IPS-NIHi11 (cell line): ENCODE measurements at places on chromosomes 3 and 15.

GRCh38 chr3:54760201-54760600 is 167.7 kb downstream of the LRTM1 start:
- DNase-seq = no peak

DNA sequence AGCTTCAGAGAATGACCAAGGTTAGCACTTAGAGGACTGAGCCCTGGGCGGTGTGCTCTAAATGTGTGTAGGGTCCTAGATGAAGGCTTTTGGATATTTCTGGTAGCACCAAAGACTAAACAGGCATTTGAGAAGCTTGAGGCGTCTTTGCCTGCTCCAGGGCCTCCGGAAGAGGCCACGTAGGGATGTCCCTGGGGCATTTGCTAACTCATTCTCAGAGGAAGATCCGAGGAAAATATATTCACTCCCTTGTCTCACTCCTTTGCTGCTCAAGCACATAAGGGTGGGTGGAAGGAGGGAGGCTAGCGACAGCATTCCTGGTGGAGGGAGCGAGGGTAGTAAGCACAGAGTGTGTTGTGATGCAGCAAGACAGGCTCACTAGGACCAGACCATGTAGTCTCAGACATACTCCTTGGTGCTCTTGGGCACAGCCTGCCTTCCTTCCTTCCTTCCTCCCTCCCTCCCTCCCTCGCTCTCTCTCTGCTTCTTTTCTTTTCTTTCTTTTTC is 38.5 kb upstream of the XCR1 start:
- no peak for DNase-seq

DNA sequence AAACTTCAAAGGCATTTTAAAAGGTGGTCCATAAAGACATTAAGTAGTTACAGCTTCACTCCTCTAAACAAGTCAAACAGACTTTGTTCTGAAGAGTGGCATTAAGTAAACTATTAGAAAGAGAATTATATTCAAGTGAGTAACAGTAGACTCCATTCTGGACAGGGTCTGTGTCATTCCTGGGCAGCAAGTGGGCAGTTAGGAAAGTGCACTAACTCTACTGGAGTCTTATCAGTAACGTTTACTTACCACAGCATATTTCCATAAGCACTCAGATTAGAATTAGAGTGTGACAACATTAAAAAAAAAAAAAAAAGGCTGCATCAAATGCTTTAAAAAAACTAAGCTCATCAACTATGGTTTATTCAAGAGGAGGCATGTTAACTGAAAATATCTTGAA is 10.6 kb downstream of the UBR1 start:
- no peak for DNase-seq

GRCh38 chr3:118907909-118908308 is 126.7 kb downstream of the IGSF11 start:
- DNase-seq = no peak

DNA sequence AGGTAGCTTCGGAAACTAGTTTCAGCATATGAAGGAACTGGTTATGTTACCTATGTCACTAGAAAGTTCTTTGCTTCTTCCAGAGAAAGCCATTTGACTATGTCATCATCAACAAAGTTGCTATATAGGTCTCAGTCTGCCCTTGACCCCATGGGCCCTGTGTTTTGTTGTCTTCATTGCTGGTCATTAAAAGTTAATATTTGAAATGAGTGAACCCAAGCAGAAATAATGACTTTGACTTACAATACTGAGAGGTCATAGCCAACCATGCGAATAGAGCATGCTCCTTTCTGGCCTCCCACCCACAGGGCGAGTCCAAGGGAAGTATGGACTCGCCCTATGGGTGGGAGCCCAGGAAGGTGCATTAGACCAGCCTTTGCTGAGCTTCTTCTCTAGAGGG is 40.9 kb downstream of the APH1B start:
- no peak for DNase-seq

DNA sequence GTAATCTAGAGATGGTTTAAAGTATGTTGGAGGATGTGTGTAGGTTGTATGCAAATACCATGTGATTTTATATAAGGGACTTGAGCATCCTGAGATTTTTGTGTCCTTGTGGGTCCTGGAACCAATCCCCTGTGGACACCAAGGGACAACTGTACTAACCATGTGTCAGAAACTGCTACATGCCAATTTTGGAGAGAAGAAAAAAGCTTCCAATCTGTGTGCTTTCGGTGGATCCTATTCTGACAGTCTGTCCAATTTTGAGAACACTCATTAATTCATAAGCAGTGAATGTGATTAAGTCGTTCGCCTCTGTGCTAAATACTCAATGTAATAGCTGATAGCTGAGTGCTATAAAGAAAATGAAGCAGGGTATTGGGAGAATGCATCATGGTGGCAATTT is 61.6 kb downstream of the RBM6 start:
- no peak for DNase-seq

DNA sequence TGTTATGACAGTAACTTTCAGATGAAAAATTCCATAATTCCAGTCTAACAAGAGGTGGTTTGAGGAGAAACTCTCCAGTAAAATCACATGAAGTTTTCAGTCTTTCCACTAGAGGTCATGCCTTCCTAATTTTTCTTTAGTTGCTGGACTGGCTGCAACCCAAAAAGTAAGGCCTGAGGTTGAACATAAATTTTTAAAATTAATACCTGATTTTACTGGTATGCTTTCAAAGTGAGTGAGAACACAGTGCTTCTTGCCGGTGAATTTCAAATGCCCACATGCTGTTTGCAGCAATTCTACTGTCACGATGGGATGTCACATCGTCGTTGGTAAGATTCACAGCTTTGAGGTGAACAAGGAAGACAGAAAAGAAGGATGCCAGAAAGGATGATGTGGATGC is 89.0 kb upstream of the FGF12 start:
- DNase-seq = peak; percentile 31

GRCh38 chr15:99989095-99989494 is 255.9 kb upstream of the LYSMD4 start:
- no peak for DNase-seq

DNA sequence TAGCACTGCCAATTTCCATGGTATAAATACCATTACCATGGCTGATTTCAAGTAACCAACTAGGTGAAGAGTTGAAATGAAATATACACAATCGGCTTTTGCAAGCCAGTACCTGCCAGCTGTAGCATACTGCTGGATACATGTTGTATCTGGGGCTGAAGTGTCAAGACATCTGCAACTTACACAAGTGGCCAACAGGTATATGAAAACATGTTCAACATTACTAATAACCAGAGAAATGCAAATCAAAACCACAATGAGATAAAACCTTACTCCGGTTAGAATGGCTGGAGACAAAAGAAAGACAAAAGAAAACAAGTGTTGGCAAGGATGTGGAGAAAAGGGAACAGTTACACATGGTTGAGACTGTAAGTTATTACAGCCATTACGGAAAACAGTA is 11.6 kb downstream of the ATOSA start:
- no peak for DNase-seq

DNA sequence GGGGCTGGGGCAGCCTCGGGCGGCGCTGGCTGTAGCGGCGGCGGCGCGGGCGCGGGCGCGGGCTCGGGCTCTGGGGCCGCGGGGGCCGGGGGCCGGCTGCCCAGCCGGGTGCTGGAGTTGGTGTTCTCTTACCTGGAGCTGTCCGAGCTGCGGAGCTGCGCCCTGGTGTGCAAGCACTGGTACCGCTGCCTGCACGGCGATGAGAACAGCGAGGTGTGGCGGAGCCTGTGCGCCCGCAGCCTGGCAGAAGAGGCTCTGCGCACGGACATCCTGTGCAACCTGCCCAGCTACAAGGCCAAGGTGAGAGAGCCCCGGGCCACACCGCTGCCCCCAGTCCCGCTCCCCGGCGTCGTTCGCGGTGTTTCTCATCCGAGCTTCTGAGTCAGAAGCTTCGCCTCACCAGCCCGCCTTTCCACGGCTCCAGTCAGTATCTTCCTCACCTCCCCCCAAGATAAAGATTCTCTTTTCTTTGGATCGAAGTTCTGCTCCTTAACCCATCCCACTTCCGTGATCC is 600 bp downstream of the FBXO45 start:
- peak; percentile 77 for DNase-seq

GRCh38 chr3:31958701-31959152 is 22.3 kb downstream of the OSBPL10 start:
- no peak for DNase-seq

DNA sequence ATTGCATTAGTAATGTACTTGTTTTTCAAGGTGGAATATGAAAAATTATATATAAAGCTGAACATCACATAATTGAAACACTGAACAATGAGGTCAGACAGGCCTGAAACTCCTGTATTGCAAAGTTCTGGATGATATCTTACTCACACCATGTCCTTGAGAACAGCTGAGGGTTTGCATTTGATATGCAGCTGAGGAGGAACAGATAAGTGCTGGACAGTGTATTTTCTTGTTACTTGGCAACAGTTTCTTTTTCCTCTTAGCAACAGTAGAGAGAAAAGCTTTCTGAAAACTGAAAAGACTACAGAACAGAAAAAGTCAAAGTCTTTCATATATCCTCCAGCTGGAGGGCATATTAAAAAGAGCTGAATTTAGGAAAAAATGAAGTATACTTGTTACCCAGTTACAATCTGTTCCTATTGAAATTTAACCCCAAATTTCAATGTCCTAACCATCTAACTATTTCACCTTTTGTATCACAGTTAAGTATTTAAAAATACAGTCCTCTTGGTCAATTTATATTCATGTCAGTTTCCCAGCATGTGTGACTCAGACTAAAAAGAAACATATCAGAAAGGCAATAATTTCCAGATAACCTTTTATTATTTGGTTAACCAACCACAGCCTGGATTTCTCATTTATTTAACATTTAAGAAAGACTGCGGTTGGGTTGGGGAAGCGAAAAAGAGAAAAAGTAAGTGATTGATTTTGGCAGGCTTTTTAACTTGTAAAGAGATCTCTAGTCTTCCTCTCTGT is 733.0 kb upstream of the DPPA4 start:
- no peak for DNase-seq

DNA sequence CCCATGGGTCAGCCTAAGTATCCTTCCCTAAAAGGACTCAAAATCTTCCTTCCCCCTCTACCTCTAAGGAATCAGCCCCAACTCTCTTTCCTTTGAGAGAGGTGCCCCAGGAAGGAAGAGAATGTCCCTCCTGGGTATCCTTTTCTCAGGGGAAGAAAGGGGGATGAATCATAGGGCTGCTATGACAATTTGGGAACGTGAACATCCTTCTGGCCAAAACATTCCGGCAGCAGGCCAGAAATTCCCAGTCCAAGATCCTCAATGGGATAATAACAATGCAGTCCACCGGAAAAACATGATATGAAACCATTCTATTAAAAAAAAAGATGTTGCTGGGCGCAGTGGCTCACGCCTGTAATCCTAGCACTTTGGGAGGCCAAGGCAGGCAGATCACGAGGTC is 50.8 kb upstream of the CACNA2D3 start:
- DNase-seq = no peak

DNA sequence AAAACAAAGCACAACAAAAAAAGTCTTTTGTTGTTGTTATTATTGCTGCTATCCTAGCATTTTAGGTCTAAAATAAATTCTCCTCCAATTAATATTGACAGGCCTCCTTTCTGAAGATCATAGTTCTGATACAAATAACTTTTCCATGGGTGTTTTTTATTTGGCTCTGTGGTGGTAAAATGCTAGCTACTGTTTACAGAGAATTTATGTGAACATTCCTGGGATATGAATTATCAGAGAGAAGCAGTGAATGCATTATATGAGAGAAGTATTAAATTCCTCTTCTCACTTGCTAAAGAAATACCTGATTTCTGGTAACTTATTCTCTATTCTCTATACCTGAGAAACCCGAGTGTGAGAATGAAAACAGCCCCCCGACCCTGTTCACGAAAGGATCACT is 57.5 kb upstream of the TMCO5A start:
- no peak for DNase-seq

DNA sequence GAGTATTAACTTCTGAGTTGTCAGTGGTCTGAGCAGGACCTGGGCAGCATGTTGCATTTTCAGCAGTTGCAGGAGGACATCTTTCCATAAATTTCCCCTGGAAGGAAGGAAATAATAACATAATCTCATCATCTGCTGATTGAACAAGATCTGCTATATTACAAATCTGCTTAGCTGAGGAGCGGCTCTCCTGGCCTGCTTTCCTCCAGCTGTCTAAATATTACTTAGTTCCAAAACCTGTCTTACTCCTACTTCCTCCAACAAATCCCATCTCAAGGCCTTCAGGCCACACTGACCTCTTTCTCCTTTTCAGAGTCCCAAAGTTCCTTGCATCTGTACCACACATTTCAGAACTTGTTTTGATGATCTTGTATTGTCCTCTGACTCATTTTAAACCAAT is 364.4 kb upstream of the MCTP2 start:
- no peak for DNase-seq

- peak; percentile 91 for DNase-seq
Observed at GRCh38 chr3:133895208-133896001, at the start of gene RAB6B. TSS of gene RAB6B (minus strand) at chr3:133895882. CDS start at chr3:133895466, 416 bp downstream.

DNA sequence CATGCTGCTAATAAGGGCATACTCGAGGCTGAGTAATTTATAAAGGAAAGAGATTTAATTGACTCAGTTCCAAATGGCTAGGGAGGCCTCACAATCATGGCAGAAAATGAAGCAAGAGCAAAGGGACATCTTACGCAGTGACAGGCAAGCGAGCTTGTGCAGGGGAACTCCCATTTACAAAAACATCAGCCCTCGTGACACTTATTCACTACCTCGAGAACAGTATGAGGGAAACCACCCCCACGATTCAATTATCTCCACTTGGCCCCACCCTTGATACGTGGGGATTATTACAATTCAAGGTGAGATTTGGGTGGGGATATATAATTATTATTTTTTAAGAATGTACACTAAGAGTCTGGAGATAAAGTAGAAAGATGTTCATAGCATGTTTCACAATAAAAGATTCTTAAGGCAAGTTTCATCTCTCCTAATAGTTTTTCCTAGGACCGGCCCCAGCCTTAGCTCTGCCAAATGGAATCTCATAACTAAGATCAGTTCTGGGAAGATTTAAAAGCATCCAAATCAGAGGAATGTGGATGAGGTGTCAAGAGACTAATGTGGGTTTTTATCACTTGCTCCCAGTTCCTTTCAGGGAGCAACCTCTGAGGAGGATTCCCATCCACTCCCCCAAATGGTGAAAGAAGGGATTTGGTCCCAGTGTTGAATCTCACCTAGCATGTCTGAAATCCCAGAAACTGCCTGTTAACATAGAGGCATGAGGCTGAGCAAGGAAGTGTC is 221.0 kb downstream of the ZMAT3 start:
- DNase-seq = peak; percentile 10

DNA sequence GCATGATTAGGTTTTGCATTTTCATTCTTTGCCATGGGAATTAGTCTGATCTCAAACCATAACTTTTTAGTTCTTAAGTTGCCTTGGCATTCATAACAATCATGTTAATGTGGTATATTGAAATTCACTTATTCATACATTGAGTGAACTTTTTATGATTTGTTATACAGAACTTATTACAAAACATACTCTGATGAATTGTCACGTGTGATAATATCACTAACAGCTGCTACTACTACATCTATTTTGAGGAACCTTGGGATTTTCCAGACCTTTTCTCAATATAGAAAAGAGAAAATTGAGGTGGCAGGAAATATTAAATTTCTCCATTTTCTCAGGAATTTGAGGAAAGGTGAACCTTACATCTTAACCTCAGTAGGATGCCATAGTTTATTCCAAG is 9.2 kb downstream of the LXN start:
- DNase-seq = no peak

DNA sequence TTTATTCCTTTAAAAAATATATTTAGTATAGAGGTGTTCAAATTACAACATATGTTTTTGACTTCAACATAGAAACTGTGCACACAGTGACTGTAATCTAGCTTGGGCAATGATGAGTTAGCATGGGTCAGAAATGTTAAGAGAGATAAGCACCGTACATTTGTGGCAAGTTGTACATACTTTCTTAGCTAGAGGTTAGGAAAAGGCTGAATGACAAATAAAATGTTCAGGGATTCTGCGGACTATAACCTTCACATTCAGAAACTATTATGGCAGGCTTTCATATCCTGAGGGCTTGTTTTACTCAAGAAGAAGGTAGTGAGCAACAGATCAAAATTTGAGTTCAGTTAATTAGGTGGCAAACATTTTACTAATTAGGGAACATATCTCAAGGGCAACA is 379.7 kb upstream of the EPHA6 start:
- DNase-seq = no peak
